ENCODE measurements at places on chromosomes 4 and X.

DNA sequence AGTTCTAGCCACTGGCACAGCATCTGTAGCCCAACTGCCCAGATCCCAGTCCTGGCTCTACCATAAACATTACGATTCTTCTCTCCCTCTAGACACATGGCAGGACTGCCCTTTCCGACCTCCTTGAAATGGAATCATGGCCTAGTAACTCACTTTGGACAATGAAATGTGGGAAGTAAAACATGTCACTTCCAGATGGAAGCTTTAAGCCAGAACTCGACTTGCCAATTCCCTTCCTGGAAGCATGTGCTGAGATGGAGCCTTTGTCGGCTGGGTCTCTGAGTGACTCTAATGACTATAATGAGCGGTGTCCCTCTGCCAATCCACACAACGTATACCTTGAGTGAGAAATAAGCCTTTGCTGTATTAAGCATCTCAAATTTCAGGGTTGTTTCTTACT lies 34.7 kb downstream of the SH3RF1 start:
- DNase-seq, result no peak

GRCh38 chr4:158428242-158428641 lies 93.4 kb upstream of the RXFP1 start:
- no peak for DNase-seq

- DNase-seq, result no peak
These were observed 71.2 kb upstream of the GRID2 start for GRCh38 chr4:92232566-92232965.

GRCh38 chr4:174135936-174136406 lies 147.5 kb downstream of the FBXO8 start:
- DNase-seq, result no peak

DNA sequence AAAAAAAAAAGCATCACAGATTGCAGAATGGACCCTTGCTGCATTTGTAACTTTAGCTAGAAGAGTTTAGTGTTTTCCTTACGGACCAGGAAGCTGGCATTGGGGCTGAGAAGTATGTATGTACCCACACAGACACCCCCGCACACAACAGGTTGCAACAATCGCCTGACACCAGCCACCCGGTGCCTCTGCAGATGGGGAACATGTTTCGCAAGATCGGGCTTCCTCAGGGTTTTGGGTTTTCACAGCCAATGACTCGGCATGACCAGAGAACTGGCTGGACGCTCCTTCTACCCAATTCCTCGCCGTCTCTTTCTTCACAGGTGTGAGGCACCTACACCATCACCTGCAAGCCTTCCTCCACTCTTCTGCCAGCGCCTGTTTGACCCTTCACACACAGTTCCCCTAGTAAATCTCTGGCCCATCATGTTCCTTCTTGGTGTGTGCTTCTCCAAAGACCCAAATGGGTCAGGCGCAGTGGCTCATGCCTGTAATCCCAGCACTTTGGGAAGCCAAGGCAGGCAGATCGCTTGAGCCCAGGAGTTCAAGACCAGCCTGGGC lies 70.4 kb downstream of the DHRSX start:
- no peak for DNase-seq

GRCh38 chr4:20617678-20618396 lies 82.4 kb upstream of the PACRGL start:
- no peak for DNase-seq

GRCh38 chrX:21004835-21005234 lies 369.4 kb upstream of the CNKSR2 start:
- DNase-seq, result no peak

Data from stimulated activated CD4-positive, alpha-beta T cell treated with anti-CD3 and anti-CD28 coated beads, Interleukin-15, amount 100 ng/mL, for 48 hours (primary cell).